ENCODE measurements at places on chromosomes 7 and 10.
A peak's percentile ranks its signal among the peaks of the same experiment; 100 is the strongest.

- DNase-seq: peak; percentile 17
Measured at GRCh38 chr7:77537136-77537777, at the start of gene PTPN12. Gene PTPN12, plus strand, starts transcription at chr7:77537295. Its CDS starts 252 bp downstream, at chr7:77537547.

DNA sequence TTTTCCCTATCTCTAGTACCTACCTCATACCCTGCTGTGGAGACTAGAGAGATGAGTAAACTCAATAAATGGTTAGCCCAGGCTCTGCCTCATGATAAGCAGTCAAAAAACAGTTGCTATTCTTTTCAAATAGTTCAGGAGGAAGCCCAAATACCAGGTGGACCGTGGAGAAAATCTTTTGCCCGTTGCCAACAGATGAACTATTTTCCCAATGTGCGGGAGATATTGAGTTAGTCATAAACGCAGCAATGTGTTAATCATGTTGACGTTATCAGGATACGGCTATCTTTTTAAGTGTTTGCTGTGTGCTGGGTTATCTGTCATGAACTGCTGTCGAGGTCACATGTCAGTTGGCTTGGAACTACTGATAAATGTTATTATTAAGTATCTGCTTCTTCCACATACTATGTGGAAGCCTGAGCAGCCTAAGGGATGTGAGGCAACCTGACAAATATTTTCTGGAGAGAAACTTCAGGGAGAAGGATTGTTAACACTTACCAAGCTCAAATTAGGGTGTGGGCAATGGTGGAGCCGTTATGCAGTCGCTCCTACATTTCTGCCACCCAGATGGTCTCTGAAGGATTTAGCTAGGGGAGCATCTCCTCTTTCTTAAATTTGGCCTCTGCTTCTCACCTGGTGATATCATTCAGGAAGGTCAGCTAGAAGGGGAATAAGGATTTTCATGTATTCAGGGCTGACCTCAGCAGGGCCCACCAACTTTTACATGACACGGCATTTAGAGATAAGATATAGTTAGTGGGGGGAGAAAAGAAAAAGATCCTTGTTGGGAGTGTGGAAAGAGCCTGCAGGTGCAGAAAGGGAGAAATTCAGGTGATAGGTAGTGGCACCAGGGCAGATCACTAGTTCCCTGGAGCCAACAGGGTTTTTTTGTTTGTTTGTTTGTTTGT, 33.5 kb upstream of the SLC26A3 start:
- no peak for DNase-seq

DNA sequence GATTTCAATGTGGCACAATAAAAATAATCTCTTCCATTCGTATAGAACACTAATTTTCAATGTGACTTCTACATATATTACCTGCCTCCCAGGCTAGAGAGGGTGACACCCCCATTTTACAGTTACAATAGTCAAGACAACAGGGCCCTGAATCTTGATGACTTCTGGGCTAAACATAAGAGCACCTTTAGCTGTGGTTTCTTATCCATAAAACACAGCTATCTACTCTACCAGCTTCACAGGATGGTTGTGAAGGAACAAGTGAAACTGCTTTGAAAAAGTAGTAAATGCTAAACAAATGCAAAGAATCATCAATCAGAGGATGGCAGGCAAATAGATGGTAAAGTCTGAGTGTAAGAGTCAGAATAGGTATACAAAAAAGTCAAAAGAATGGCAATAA, 3.6 kb upstream of the TLL2 start:
- DNase-seq: no peak

GRCh38 chr10:32207544-32207943, 139.4 kb downstream of the EPC1 start:
- peak; percentile 28 for DNase-seq

DNA sequence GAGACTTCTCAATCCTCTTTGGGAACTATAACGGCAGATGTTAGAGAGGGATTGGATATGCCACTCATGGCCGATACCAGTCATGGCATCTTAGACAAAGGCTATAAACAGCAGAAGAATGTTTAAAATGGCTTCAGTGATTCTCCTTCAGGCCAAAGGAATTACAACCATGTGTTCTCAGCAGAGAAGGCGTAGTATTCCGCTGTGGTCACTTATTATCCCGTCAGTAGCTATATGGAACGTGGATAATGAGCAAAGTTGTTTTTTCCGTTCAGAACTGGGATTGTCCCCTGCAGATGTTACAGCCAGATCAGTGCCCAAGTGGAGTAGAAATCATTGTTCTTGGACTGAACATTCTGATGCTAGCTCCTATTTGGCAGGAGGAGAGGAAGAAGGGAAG, 43.1 kb downstream of the TEX36 start:
- no peak for DNase-seq

GRCh38 chr7:90212149-90212495, 582 bp downstream of the STEAP2 start:
- no peak for DNase-seq

DNA sequence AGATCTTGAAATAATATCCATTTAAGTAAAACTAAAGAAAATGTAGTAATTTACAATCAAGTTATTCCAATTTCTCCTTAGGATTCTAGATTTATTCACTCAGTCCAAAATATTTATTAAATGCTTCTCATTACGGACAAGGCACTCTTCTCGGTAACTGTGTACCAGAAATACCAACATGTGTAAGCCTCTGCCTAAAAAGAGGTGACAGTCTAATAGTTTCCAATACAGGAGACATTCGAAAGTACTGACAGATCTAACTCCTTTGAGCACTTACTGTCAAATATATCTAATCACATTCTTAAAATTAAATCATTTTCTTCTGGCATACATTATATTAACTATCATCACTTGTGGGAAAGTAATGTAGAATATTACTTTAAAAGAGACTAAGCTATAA, 26.9 kb downstream of the TMEM168 start:
- no peak for DNase-seq

DNA sequence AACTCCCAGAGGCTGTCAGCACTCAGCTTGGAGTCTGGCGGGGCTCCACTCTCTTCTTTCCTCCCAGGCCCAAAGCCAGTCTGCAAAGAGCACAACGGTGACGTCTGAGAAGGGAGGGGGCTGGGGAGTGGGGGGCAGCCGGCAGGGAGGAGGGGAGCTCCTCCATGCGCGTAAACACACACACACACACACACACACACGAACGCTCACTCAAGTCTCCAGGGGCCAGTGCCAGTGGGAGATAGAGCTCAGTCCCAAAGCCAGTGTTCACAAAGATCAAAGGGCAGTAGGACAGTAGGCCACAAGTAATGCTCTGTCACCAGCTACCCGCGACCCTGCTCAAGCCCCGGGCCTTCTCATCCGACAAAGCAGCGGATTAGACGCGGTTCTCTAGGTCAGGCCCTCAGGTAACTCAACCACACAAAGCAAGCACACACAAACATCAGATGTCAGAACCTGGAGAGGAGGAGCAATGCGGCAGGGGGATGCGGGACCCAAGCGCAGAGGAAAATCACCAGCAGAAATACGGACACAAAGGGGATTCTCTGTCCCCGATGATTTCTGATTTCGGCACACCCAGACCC, 19.9 kb downstream of the TCAF1 start:
- DNase-seq: no peak

- no peak for DNase-seq
Measured at GRCh38 chr7:86958380-86958779, 101.1 kb downstream of the ELAPOR2 start.

DNA sequence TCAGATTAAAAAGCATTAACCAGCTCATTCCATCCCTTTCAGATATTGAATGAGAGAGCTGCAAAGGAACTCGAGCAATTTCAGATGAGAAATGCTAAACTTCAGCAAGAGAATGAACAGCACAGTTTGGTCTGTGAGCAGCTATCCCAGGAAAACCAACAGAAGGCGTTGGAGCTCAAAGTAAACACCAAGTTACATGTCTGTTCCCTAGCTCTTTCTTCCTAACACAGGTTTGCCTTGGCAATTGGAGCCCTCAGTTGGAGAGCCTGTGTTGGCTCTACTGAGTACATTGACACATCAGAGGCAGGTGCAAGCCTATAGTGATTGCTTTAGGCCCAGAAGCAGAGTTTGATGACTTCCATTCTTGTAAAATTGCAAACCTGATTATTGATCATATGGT, 14.7 kb downstream of the CFAP58 start:
- no peak for DNase-seq

GRCh38 chr10:541750-542371, 147.6 kb downstream of the DIP2C start:
- no peak for DNase-seq

DNA sequence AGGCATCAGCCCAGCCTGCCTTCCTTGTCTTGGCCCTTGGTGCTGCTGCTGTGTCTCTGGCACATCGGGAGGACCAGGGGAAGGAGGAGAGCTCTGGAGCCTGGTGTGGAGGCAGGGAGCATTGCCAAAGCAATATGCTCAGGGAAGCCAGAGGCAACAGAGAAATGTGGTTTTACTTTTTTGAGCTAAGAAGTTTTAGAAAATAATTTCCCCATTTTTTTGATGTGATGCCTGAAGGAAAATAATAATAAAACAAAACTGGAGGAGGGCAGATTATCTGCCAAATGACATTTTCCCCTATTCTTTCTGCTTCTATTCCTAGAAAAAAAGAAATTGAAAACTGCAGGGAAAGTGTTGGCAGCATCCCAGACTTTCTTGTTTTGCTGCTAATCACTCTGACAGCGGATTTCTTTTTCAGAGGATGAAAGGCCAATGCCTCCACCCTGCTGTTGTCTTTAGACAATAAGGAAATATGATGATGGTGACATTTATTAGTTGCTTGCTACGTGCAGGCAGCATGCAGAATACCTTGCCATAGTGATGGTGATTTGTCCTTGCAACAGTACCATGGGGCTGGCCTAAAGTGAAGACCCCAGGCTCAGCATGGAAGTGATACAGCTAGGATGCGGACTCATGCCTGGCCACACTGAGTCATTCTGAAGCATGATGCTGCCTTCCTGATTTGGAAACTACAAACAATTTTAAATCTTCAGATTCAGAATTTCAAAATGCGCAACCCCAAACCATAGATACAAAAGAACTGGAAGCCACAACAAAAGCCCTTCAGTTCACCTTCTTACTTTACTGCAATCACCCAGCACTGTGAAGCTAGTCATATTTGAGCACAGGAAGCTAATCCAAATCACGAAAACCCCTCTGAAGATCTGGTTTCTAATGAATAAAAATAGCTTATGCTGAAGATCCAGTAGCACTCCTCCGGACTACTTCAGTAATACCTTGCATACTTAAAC, 260.2 kb upstream of the TMEM72 start:
- no peak for DNase-seq

- no peak for DNase-seq
Measured at GRCh38 chr10:33871061-33871956, 536.8 kb upstream of the NRP1 start.

DNA sequence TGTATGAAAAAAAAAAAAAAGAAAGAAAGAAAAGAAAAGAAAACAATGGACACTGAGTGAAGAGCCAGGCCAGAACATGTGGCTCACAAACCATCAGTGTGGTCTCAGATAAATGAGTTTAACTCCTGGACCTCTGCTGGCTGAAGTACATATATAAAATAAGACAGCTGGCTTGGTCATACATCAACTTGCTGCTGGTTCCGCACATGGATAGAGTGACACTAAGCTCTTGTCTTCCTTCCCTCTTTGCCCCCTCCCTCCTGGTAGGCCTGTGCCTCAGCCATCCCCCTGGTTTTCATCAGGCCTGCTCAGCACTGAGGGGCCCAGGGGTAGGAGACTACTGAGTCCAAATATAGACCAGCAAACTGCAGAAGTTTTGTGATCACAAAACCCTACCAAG, 58.1 kb upstream of the DGKI start:
- DNase-seq: no peak

DNA sequence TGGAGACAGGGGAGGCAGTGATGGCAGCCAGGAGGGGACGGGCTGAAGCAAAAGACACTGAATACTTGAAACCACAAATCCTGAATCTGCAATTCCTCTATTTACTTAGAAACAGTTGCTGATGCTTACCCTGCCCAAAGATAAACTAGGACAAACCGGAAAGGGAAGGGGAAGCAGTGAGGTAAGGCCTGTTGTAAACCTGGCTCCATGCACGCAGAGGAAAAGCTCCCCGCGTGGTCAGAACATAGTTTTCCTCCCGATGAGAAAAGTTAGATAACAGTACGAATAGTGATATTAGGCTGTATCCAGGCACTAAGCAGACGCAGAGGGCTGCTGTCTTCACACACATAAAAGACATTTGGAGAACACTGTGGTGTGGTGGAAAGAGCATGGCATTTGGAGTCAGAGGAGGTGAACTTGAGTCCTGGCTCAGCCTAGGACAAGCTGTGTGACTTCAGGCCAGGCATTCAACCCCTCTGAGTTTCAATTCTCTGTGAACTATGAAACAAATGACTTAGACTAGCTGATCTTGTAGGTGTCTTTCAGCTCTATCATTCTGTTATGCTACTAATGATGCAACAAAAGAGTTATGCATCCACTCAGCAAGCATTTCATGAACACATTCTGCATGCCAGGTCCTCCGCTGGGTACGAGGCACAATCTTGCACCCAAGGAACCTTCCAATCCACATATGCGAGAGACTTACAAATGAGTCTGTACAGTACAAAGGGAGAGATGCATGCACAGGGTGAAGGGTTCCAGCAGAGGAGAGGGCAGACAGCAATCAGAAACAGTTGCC, 80.9 kb downstream of the SORBS1 start:
- DNase-seq: no peak

- no peak for DNase-seq
Measured at GRCh38 chr10:51928162-51928561, 228.8 kb upstream of the CSTF2T start.

GRCh38 chr10:19977097-19977521, 160.9 kb downstream of the PLXDC2 start:
- no peak for DNase-seq

GRCh38 chr10:75736889-75737579, 305.6 kb downstream of the LRMDA start:
- no peak for DNase-seq

GRCh38 chr10:14573666-14574261, 200.9 kb downstream of the FAM107B start:
- no peak for DNase-seq

DNA sequence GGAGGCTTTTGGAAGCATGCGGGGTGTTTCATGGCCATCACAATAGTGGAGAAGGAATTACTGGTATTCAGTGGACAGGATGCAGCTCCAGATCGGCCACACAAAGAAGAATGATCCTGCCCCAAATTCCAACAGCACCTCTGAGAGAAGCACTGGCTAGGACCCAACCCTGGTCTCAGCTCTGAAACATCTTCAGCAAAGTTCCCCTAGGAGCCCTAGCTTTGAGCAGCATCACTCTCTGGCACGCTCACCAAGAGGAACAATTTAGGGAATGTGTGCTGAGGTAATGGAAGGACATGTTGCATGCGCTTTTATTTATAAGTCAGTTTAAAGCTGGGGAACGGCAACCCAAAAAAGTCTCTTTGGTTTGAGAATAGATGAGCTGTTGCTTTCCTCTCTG, 5.5 kb upstream of the OPN1SW start:
- DNase-seq: no peak

All from stimulated activated CD4-positive, alpha-beta T cell treated with anti-CD3 and anti-CD28 coated beads, Interleukin-12 subunit alpha, Interleukin-12 subunit beta, amount 100 ng/mL, for 24 hours (primary cell).